ENCODE measurements at places on chromosomes 4 and X.

GRCh38 chrX:11888421-11888820 lies 130.4 kb downstream of the MSL3 start:
- no peak for DNase-seq

GRCh38 chr4:81085291-81085690 lies 54.8 kb downstream of the BMP3 start:
- DNase-seq = no peak

GRCh38 chr4:78332976-78333375 lies 218.6 kb upstream of the ANXA3 start:
- DNase-seq = no peak

GRCh38 chrX:119617517-119618164 lies 11.4 kb upstream of the NKRF start:
- no peak for DNase-seq

DNA sequence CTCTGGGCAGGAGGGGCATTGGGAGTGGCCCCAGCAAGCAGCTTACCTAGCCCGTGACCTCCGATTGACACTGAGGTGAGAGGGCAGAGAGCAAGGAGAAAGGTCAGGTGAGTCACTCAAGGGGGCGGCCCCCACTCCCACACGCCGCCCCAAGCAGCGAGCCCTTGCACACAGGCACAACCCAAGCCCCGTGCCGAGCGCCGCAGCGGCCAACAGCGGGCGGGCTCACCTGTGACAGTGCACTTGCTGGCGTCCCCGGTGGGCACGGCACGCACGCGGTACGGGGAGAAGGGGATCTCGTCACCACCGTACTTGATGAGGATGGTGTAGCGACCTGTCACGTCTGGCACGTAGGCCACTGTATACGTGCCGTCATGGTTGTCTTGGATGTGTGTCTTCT lies 17.2 kb downstream of the FLNA start:
- no peak for DNase-seq

Measured in H54 (cell line).